Testis (tissue), 5 donors: ENCODE measurements at places on chromosomes 1 and 21.

DNA sequence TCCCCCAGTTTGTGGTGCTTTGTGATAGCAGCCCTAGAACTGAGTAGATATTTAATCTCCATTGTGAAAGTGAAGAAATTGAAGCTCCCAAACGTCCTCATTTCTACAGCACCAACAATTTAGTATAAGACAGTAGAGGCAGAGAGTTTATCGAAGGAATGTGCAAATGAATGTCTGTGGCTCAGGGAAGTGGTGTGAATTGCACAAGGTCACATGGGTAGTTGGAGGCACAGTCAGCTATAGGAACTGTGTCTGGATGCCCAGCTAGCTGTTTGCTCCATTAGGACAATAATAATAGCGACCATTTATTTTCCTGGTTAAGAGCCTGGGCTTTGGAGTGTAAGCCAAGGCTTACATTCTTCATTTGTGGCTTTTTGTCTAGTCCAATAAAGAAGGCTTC, 144.4 kb upstream of the USP24 start:
- no peak for DNase-seq

DNA sequence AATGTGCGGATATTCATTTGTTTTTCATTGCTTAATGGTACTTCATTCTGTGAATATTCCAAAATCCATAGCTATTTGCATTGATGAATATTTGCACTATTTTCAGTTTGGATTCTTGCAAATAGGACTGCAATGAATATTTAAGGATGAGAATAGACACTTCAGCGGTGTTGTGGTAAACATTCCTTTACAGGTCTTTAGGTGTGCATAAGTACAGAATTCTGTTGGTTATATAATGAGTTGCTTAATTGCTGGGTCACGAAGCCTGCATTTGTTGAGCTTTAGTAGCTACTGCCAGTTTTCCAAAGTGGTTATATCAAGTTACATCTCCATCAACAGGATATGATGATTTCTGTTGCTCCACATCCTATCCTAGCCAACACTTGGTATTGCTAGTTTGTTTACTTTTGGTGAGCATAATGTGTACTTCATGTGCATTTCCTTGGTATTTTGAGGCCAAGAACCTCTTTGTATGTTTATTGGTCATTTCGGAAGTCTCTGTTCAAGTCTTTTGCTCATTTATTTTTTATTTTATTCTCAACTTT, 64.2 kb upstream of the CYYR1 start:
- no peak for DNase-seq

- DNase-seq, result no peak
Measured at GRCh38 chr21:34201001-34201400, 127.6 kb downstream of the MRPS6 start.

DNA sequence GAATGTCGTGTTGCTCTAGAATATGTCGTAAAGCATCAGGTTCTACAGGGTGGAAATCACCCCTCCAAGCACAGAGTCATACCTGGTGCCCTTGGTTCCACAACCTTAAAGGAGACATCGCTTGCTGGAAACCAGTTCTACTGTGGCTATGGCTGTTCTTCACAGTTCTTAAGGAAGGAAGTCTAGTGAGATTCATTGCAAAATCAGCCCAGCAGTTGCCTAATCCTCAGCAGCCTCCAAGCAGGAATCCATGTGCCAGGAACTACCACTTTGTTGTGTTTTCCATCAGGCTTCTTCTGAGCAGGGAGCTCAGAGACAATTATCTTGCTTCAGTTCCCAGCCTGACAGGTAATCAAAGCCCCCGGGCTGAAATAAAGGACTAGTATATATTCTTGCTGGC, 45.0 kb upstream of the SLC35F3 start:
- no peak for DNase-seq

DNA sequence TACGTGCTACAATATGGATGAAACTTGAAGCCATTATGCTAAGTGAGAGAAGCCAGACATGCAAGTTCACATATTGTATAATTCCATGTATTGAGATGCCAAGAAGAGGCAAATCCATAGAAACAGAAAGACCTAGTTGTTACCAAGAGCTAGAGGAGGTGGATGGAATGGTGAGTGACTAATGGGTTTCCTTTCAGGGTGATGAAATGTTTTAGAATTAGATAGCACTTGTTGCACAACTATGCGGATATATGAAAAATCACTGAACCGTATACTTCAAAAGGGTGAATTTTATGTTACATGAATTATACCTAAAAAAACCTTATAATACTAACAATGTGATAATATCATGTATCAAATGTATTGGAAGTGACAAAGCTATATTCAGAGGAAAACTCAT, 18.1 kb downstream of the EPHA10 start:
- no peak for DNase-seq

DNA sequence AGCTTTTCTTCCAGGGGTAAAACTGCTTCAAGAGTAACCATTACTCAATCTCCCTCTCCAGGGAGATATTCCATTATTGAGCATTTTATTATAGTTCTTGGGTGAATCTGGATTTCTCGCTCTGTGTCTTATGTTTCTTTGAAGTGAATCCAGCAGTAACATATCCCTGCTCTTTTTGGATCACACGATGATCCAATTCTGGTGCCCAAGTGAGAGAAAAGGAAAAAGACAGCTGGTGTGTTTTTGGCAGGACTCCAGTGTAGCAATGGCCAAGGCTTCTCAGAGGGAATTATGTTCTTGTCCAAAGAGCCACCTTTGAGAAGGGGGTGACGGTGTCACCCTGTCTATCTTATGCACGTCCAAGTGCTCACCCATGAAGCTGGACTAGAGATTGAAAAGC, 140.3 kb upstream of the ERRFI1 start:
- DNase-seq, result no peak

GRCh38 chr1:32350785-32351398, 11.4 kb downstream of the FAM229A start:
- peak; percentile 88 for DNase-seq

DNA sequence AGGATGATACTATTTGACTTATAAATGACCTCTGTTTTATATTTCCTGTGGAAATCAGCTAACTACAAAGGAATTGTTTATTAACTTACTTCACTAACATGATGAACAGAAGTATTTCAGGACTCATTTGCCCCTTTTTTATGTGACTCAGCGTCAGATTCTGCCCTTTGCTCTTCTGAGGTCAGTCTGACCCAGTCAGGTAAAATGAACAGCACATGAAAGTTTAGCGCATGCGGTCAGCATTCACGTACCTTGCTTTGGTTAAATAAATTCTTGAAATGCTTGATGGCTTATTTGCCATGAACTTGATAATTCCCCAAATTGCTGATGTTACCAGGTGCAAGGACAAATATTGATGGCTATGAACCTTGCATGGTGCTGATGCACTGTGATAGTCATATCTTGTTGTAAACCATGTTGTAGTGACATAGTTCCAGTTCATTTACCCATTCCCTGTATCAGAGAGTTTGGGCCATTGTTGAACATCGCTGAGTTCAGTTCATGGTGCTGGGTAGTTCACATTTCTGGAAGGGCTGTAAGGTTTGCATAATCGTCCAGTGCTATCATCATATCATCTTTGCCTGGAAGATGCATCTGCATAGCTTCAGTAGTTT, 133.4 kb downstream of the NFIA start:
- DNase-seq, result no peak

- DNase-seq, result no peak
Measured at GRCh38 chr21:42019101-42019605, 9.0 kb upstream of the ZBTB21 start.

- no peak for DNase-seq
Measured at GRCh38 chr1:243388276-243388675, 132.4 kb downstream of the SDCCAG8 start.

- no peak for DNase-seq
Measured at GRCh38 chr1:159857889-159858288, 4.6 kb downstream of the VSIG8 start.

DNA sequence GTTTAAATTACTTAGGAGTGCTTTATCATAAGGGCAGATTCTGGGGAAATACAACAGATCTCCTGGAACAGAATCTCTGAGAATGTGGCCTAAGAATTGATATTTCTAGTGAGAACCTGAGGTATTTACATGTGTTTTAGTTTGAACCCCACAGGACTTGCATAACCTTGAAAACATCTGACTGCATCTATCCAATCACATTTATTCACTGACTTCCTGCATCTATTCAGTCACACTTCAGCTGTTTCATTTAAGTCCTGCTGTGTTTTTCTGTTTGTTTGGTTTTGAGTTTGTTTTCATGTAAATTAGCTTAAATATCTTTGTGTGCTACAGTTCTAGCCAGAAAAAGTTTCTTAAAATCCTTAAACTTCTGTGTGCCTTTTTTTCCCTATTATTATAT, 1260.7 kb downstream of the PLA2G4A start:
- DNase-seq, result no peak

- DNase-seq, result no peak
Measured at GRCh38 chr1:115501476-115501875, 140.3 kb upstream of the VANGL1 start.

DNA sequence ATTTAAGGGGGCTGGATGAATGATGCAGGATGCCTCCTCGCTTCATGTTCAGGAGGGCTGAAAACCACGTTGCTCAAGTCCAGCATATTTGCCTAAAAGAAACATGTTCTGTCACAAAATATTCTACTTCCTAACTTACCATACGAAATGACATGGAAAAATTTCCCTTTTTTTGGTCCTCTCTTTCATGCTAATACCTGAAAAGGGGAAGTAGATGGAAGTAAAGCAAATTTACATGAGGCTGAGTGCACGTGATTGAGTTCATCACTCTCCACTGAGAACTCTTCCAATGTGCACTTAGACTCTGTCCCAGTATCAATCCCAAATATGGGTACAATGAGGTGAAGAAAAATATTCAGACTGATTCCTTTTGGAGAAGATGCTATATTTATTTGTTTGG, 23.0 kb downstream of the XCL2 start:
- DNase-seq, result no peak

- DNase-seq, result peak; percentile 40
Measured at GRCh38 chr1:243316366-243316989, 60.6 kb downstream of the SDCCAG8 start.

DNA sequence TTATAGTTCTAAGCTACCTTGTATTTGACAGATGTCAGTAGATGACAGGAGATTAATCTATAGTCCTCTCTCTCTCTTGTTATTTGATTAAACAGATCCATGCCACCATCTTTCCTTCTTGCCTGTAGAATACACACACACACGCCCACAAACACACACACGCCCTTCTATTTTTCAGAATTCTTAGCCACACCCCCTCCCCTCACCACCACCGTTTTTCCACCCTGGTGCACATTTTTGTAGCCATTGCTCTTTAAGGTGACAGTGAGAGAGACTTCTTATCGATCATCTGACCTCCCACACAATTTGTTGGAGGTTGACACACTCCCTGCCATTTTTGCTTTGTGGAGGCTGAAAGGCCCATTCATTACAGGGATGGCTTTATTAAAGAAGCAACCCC, 123.2 kb downstream of the NTNG1 start:
- no peak for DNase-seq

DNA sequence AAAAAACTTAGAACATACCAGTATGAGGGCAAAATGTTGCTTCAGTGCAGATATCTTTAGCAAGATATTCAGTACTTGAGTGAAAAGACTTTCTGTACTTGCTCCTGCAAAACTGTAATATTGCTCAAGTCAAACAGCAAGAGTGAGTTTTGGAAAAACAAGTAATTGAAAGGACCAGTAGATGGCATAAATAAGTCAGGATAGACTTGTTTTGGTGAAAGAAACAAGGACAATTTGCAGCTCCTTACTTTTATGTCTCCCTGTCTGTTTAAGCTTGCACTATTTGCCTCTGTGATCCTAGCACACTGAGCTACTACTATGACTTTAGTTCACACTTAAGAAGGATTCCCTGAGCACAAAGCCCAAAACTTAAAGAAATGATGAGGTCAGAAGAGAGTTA, 39.1 kb downstream of the IFI44 start:
- no peak for DNase-seq

DNA sequence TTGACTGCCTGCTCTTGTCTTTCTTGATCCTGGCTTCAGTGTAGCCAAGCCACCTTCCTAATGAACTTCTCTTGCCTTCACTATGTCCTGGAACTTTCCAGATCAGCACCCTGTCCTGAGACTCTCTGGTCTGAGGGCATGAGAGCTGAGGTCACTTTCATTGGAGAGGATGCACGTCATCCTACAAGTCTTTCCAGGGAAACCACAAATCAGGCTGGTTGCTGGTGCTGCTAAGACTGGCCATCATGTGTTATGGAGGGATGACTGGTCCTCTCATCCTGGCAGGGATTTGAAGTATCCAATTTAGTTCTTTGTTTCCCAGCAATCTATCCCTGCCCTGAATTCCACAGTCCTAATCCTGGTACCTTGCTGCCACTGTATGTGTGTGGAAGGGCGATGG, 228.6 kb downstream of the GPATCH2 start:
- no peak for DNase-seq

GRCh38 chr1:178119628-178120027, 25.7 kb downstream of the RASAL2 start:
- DNase-seq, result no peak

DNA sequence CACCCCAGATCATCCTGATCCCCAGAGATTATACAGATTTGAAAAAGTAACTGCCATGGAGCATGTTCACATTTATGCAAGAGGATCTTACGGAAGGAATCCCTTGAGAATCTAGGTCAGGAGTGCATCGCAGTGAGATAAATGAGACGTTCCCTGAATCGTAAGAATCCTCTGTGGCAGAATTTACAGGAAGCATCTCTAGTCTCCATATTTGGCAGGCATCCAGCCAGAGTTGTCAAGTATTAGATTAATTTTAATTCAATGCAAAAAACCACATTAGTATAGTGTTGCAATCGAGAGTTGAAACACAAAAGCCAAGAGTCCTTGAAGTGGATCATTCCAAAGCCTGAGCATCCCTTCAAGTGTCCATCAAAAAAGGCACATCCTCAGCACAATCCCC, 100.8 kb downstream of the RRAGC start:
- no peak for DNase-seq

GRCh38 chr1:15146142-15146680, 7.3 kb upstream of the TMEM51 start:
- no peak for DNase-seq

DNA sequence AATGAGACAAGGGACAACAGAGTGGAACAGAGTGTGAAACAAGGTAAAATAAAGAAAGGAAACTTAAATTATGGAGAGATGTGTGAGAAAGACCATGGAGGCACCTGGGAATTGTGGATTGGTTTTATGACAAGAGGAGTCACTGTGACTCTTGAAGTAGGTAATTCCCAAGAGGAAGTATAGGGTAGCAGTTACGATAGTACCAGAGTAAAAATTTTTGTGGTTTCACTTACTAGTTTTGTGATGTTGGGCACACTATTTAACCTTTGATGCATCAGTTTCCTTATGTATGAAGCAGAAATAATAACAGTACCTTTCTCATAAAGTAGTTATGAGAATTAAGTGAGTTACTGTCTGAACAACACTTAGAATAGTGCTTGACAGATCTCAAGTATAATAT, 267.9 kb upstream of the DPYD start:
- DNase-seq, result no peak

GRCh38 chr1:204931313-204931712, 60.7 kb downstream of the NFASC start:
- DNase-seq, result no peak

GRCh38 chr21:23578027-23578426, 2029.3 kb downstream of the MRPL39 start:
- no peak for DNase-seq

- DNase-seq, result no peak
Measured at GRCh38 chr1:170284016-170284415, 138.3 kb downstream of the NTMT2 start.
